Ureter (tissue), 1 donor: ENCODE measurements at places on chromosomes 5 and 9.

- DNase-seq, result no peak
These were observed 1.7 kb upstream of the PAX5 start for GRCh38 chr9:37035648-37036370.

GRCh38 chr9:91790917-91791316, 159.1 kb downstream of the ROR2 start:
- DNase-seq, result no peak

DNA sequence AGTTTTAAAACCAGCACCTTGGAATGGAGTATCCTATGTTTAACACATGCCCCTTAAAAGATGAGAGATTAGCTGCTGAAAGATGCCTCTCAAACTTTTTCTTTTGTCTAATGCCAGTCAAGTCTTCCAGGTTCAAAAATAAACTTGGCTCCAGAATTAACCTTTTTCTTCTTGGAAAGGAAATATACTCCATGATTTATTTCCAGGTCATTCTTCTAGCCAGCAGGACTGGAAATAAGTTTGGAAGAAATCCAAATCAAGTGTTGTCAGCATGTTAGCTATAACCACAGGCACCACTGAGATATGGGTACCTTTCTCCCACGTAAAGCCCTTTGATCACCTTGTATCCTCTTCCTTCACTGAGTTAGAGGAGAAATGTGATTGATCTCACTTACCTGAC, 56.1 kb downstream of the NLN start:
- DNase-seq, result no peak

DNA sequence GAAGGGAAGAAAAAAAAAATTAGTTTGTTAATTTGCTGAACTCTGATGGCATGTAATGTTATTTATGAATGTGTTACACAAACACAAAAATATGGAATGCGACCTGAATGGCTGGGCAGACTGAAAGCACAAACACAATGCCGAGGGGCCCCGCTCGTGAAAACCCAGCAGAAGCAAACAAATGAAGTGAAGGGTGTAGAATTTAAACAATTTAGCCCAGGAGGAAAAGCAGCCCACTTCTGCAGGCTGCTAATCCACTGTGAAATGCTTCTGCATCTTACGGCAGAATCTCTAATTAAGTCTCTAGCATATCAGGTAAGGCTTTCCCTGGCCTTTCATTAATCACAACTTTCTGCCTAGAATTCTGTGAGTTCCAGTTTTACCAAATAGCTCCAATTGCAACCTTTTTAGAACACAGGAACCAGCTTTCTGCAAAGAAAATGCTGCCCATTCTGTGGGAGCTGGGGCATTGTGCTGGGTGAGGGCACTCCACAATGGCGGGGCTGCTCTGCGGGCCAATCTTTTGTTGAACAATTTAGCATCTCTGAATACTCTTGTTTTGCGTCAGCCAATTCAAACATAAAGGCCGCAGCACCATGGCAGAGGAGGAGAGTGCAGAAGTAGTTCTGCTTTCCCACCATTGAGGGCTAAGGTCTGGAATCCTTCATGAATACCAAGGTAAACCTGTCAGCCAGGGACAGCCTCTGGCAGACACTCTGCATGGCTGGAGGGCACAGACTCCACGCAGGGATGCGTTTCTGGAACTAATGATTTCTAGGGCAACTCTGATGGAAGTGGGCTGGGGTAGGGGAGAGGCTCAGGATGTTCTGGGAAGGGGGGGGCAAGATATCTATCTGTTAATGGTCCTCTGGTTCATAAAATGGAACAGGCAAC, 66.4 kb downstream of the PTCH1 start:
- DNase-seq, result no peak

DNA sequence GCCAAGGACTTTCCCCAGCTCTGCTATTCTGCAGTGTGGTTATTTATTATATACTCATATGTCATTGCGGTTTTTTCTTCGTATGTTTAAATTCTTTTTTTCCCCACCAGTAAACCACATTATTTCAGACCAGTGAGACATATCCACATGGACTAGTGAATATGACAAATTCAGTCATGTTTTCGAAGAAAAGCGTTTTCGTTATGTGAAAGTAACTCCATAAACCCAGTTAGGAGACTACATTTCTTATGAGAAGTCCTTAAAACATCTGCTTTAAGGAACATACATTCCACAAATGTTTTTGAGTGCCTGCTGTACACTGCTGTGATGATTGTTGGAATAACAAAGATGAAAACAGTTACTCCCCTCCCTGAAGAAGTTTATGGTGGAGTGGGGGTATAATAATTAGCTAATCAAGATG, 591.8 kb upstream of the CLINT1 start:
- no peak for DNase-seq
